ENCODE measurements at places on chromosomes 1 and 21. TPM values are rescaled to one million over a fixed set of nuclear protein-coding genes. Genes with fewer than 3 reads are reported as not detected.

KLHDC9 gene
- total RNA-seq, result 7.1 TPM

GATAD2B gene
- 20.8 TPM for total RNA-seq

IFI44 gene
- total RNA-seq, result 38.4 TPM

MPZ gene
- total RNA-seq, result 5.1 TPM

Measured in lung (tissue), 17 donors.